ENCODE measurements at places on chromosomes 16 and 17.
A peak's percentile ranks its signal among the peaks of the same experiment; 100 is the strongest.

- DNase-seq: no peak
Measured at GRCh38 chr17:35735036-35735805, 3.8 kb downstream of the RASL10B start.

DNA sequence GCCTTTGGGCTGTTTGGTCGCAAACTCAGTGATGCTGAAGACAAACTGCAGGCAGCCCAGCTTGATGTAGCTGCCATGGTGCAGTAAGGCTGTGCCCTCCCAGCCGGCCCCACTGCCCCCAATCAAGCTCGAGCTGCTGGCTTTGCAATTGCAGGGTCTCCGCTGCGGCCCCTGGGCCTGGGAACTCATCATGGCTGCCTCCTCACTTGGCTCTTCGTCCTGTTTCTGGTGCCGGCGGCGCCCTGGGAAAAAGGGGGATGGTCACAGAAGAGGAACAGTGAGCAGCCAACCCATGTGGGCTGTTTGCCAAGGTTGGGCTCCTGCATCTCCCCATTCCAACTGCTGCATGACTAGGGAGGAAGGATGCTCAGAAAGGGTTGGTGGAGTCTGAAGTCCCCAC is 3.4 kb upstream of the DHRS13 start:
- no peak for DNase-seq

DNA sequence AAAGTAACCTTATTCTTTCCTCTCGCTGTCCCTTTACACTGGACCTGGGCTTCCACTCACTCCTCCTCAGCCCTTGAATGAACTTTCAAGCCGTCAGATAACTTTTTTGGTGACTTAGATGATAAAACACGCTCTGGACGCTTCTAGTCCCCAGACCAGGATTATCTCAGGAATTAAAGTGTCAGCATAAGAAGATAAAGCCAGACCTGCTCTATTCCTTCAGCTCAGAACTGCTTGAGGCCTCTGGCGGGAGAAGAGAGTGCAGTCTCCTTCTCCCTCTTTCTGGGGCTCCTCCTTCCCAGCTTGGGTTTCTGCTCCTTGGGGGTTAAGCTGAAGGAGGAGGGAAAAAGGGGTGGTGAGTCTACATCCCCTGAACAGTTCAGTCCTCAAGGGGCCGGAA is 6.6 kb downstream of the LPO start:
- no peak for DNase-seq

- DNase-seq: no peak
Measured at GRCh38 chr16:24571096-24571495, 31.7 kb downstream of the RBBP6 start.

GRCh38 chr16:30813821-30814189 is 26.8 kb upstream of the ZNF629 start:
- DNase-seq: no peak

DNA sequence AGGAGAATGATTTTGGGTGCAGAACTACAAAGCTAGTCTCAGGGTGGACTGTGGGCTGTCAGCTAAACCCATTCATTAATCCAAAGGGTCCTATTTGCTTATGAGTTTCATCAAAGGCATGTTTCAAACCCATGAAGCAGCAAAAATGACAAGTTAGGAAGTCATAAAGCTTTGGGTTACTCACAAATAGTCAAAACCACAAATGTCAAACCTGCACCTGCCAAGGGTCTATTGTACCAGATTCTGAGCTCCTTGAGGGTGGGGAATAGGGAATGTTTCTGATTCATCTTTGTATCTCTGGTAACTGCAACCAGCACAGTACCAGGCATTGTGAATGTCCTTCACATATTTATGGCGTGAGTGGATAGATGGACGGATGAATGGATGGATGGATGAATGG is 317.7 kb downstream of the MAF start:
- no peak for DNase-seq

- no peak for DNase-seq
Measured at GRCh38 chr17:69402052-69402451, 12.4 kb upstream of the MAP2K6 start.

DNA sequence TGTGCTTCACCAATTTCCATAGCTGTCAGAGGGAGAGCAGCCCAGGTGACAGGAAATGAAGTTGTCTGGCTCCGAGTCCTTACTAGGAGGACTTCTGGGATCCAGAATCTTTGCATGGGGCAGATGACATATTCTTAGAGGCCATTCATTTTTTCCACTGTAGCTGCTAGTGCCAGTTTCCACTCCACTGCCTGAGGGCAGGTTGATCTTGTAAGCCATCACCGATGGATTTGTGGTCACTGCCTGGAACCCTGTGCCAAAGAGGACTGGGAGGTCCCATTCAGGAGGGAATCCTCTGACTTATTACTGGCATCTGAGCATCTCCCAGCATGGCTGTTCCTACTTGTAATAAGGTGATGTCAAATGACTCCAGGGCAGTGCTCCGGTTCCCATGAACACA is 144.1 kb upstream of the KCNJ18 start:
- no peak for DNase-seq

DNA sequence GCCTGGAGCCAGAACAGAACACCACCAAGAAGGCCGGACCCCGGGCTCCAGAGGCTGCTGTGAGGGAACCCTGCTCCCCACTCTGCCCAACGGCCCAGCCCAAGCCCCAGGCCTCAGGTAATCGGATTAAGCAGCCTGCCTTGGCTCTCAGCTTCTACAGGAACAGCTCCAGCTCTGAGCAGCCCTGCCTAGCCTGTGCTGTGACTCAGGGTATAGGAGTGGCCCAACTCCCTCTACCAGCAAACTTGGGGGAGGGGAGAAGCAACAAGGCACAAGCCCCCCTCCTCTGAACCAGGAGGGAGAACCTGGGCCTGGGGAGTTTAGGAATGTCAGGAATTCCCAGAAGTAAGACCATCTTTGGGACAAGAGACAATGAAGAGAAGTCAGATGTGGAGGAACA is 849 bp upstream of the SOX15 start:
- DNase-seq: no peak

GRCh38 chr16:23302045-23302956 is at the start of gene SCNN1B:
Gene SCNN1B (plus strand): TSS chr16:23302302. CDS start chr16:23348600, 46,298 bp downstream.
- DNase-seq: peak; percentile 33

GRCh38 chr17:34312080-34312479 is 7.2 kb upstream of the CCL8 start:
- no peak for DNase-seq

GRCh38 chr17:48873209-48873608 is 19.4 kb upstream of the ATP5MC1 start:
- no peak for DNase-seq

- no peak for DNase-seq
Measured at GRCh38 chr16:66562409-66562808, 3.8 kb upstream of the CMTM1 start.

DNA sequence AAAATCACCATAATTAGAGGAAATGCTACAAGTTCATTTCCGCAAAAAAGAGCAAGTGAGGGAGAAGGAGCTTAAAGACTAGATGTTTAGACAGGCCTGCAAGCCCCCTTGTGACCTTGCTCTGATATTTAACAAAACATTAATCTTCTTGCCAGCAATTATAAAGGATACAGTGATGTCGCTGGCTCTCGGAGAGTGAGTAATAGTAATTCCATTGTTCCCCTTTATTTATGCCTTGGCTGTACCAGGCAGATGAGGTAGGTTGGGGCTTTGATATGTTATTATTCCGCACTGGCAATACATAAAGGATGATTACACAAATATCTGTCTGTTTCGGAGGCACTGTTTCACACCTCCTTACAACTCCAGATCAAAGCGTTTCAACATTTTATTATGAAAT is 204.8 kb upstream of the SALL1 start:
- DNase-seq: no peak

DNA sequence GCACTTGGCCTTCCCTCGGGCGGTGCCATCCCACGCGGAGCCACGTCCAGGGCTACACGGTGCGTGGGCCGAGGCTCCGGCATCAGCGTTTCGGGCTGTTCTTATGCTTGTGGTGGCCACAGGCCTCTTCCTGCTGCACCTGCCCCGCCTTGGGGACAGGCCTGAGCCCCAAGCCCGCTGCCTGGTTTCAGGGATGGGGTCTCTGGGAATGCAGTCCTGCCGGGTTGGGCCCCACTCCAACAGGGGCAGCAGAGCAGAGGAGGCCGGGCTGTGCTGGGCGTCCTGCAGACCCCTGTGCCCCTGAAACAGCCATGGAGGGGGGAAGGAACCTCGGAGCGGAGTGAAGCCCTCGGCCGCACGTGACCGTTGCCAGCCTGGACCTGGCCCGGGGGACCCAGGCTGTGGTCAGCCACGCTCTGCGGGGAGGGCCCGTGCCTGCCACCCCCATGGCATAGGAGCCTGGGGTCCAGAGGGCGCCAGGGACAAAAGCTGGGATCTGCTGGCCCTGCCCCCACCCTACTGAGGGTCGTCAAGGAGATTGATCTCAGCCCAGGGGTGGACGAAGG is 453 bp upstream of the WFIKKN1 start:
- no peak for DNase-seq

- no peak for DNase-seq
Measured at GRCh38 chr16:27097800-27098230, 31.1 kb downstream of the C16orf82 start.

DNA sequence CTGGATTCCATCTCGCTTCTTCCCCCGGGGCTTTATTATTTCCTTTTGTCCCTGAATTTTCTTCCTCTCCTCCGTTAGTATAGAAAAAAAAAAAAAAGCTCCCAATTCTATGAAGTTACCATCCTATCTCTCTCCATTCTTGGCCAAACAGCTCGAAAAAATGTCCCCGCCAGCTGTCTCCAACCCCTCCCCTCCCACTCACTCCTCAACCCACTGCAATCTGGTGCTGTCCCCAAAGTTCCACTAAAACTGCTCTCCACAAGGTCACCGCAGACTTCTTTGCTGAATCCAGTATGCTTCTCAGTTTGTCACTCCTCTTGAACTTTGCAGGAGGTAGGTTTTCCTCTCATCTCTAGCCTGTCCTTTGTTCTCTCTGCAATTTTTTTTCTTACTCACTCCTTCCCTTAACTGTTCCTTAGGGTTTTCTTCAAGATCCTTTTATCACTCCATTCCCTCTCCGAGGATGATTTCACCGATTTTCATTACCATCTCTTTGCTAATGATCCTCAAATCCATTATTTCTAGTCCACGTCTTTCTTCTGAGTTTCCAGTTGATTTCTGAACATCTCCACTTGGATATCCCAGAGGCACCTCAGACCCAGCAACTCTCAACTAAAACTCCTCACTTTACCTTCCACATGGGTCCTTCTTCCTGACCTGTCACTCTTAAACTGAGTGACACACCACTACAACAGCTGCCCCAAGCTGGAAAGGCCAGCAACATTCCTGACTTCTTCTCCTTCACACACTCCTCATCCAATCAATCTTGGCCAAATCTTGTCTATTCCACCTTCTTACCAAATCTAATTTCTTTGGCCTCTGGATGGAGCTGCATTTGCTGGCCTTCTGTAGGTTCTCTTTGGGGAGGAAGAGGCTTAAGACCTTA is 1.5 kb upstream of the SUMO2 start:
- DNase-seq: no peak

GRCh38 chr17:36133602-36134236 is 30.1 kb downstream of the CCL4 start:
- DNase-seq: peak; percentile 31

GRCh38 chr17:8857919-8858318 is 9.6 kb downstream of the PIK3R6 start:
- no peak for DNase-seq

DNA sequence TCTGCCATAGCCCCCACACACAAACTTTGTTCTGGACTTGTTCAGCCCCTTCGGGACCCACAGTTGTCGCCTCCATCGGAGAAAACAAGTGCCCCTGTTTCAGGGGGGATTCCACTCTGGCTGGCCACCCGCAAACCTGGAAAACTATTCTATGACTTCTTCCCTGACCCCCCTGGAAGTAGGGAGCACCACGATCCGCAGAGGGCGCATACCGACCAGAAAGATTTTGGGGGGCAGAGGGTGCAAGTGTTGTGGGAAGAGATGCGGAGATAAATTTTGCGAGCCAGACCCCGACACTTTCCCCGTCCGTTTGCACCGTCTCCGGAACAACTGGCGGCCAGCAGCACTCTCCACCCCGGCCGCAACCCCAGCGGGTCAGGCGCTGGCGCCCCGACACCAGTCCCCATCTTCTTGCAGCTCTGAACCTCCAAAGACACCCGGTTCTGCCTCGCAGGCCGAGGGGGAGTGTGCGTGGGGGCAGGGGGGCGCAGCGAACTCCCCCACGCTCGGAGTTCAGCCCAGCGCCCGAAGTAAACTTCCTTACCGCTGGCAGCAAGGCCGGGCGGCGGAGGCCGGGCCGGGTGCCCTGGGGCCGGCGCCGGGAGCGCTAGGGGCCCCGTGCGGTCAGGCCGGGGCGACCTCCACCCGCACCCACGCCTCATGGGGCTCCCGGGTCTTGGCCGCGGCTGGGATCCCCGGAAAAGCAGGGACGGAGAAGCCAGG is 744 bp downstream of the SALL1 start:
- DNase-seq: no peak

GRCh38 chr17:81189670-81190530 is 23.9 kb upstream of the AATK start:
- no peak for DNase-seq

DNA sequence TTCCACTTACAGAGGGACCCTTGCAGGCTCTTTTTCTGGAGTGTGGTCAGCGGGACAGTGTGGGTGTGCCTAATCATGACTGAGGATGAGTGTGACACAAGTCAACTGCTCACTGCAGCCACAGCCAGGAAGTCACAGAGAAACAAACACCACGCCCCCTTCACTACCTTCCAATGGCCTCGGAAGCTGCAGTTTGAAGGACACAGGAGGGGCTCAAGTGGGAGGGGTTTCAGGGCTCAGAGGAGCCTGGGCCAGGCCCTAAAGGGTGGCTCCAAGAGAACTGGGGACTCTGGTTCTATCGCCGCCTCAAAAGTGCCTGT is 116.2 kb upstream of the SDK2 start:
- DNase-seq: peak; percentile 78

DNA sequence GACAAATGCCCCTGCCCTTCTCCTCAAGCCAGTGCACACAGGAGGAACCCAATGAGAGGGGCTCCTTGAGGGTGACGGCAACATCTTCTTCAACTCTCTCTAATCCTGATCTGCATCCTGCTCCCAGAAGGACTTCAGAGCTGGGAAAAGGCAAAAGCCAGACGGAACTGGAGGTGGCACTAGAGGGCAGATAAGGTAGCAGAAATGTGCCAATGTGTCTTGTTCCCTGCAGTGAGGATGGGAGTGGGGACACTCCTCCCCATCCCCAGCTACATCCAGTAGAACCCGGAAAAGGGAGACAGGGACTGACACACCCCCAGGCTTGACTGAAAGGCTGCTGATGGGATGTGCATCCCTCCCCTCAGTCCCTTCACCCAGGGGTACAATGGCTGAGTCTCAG is 28.5 kb downstream of the SRCIN1 start:
- no peak for DNase-seq

- DNase-seq: no peak
Measured at GRCh38 chr17:78763561-78763960, 18.5 kb downstream of the CYTH1 start.

- no peak for DNase-seq
Measured at GRCh38 chr17:3157218-3157617, 29.9 kb upstream of the OR1G1 start.

GRCh38 chr16:81040842-81041241 is 5.2 kb downstream of the ATMIN start:
- no peak for DNase-seq

- no peak for DNase-seq
Measured at GRCh38 chr16:67021321-67021720, 7.6 kb upstream of the CBFB start.

Measured in NCI-H1105 (cell line).